Stimulated activated CD4-positive, alpha-beta T cell treated with anti-CD3 and anti-CD28 coated beads, Interleukin-4, amount 100 ng/mL, for 4 hours (primary cell): ENCODE measurements at places on chromosomes 5 and 9.

DNA sequence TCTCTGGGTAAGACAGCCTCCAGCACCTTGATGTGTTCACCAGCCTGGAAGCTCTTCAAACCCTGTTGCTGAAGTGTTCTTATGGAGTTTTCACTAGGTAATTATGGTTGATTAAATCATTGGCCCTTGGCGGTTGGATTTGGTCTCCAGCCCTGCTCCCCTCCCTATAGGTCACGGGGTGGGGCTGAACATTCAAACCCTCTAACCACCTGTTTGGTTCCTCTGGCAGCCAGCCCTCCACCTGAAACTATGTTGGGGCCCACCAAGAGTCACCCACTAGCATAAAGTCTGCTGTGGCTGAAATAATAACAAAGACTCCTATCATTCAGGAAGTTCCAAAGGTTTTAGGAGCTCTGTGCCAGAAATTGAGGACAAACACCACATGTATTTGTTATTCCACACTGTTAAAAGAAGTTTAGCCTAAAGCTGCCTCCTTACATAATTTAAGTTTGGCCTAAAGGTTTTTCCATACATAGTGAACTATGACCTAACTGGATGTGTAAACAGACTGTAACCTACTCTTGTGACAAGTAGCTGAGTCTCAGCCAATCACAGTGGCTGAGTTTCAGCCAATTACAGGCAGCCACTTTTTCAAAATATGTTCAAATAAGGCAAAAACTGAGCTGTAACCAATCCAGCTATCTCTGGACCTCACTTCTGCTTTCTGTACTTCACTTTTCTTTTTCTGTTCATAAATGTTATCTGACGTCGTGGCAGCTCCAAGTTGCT, 34.8 kb downstream of the TMEM252 start:
- no peak for DNase-seq

- DNase-seq: no peak
These were observed 159.1 kb downstream of the CSNK1G3 start for GRCh38 chr5:123671042-123671441.

DNA sequence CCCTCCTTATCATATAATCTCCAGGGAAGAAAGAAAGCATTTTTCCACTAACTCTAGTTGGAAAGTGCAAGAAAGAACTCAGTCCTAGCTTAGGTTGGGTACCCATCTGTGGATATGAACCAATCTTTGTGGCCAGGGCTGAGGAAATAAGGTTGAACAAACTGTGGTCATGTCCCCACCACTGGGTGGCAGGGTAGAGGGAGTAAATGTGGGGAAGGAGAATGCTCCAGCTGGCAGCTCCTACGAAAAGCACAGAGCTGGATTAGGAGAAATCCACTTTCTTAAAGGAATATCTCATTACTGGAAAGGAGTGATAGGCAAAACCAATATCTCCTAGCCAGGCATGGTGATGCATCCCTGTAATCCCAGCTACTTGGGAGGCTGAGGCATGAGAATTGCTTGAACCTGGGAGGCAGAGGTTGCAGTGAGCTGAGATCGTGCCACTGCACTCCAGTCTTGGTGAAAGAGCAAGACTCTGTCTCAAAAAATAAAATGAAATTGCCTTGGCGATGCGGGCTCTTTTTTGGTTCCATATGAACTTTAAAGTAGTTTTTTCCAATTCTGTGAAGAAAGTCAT, 175.1 kb downstream of the CCDC192 start:
- no peak for DNase-seq

GRCh38 chr5:68223904-68224303, 8.3 kb downstream of the PIK3R1 start:
- no peak for DNase-seq
